ENCODE measurements at places on chromosomes 3 and 15. TPM values are rescaled to one million over a fixed set of nuclear protein-coding genes. Genes with fewer than 3 reads are reported as not detected.

DNA sequence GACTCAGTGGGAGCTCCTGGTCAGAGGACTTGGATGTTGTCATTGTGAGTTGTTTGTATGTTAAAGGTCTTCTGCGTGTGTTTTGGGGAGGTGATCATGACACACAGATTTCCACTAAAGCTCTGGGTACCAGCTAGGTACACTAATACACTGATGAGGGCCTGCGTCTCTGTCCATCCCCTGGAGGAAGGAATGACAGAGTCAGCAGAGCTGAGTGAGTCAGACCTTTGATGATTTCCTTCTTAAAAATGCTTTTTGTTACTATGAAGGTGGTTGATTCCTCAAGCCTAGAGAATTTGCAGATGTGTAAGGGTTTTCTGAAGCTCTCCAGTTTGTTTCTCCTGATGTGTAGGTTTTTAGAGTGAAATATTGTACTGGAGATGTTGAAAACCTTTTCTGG, 424.1 kb upstream of the TPM1 start:
- no peak for DNase-seq

Gene SLC27A2
- 0.91 TPM for total RNA-seq

Gene LINGO1
- total RNA-seq, result 36.8 TPM

Gene TNFSF10
- total RNA-seq, result not detected

All from neural crest cell (in vitro differentiated cells).